ENCODE measurements at places on chromosomes 1 and 21. TPM values are rescaled to one million over a fixed set of nuclear protein-coding genes. Genes with fewer than 3 reads are reported as not detected.

Gene MYCL
- 6.0 TPM for total RNA-seq

DNA sequence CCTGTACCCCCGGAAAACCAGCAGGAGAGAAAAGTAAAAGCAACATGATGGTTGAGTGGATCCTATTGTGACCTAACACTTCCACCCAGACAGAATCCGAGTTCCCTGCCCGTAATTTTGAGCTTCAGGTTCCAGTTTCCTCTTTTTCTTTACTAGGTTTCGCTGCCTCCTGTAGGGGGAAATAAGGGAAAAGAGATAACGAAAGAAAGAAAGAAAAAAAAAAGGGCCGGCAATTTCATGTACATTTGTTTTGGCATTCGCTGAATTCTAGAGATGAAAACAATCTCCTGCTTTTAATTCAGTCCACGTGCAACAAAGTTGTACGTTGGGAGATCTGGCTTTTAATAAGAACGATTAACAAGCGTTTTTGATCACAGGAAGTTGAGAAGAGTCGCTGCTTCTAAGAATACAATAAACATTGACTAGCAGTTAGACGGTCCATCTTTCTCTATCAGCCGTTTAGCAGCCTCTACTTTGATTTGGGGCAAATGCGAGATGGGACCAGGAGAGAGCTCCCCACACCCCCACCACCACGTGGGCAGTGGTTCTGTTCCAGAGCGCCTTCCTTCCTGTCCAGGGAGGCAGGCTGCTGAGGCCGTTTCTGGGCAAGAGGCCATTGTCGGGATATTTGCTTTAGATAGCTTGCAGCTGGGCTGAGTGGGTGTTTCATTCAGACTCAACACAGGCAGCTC, 155.9 kb upstream of the RUNX1 start:
- DNase-seq = peak; percentile 98
- peak overlapping the region; percentile 57 for H3K27ac ChIP-seq
- no peaks in the 10 kb centered on the region for H3K36me3 ChIP-seq
- H3K27me3 ChIP-seq = no peaks in the 10 kb centered on the region
- no peak overlapping the region for H3K4me3 ChIP-seq
- peaks cover 46% of the 10 kb centered on the region for H3K4me1 ChIP-seq

DNA sequence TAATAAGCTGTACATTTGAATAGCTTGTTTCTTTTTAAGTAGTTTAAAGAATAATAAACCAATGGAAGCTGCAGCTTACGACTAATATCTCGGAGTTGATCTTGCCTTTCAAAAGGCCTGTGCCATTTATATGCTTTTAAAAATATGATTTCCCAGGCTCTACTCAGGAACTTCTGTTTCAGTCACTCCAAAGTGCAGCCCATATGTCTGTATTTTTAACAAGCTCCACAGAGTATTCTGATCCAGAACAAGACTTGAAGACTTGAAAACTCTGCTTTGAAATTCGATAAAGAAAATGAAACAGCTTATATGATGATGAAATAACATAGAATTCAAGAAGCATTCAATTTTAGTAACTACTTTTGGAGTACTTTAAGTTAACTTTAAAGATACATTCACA, 79.1 kb upstream of the PLPPR4 start:
- no peaks in the 10 kb centered on the region for H3K27me3 ChIP-seq
- no peak for DNase-seq
- no peak overlapping the region for H3K4me3 ChIP-seq
- H3K36me3 ChIP-seq = no peaks in the 10 kb centered on the region

GRCh38 chr1:6358757-6359201, 34.8 kb downstream of the ACOT7 start:
- peaks cover 4% of the 10 kb centered on the region for H3K4me1 ChIP-seq
- H3K36me3 ChIP-seq = no peaks in the 10 kb centered on the region
- H3K27me3 ChIP-seq = no peaks in the 10 kb centered on the region
- H3K27ac ChIP-seq = peak overlapping the region; percentile 84
- no peak overlapping the region for H3K4me3 ChIP-seq

DNA sequence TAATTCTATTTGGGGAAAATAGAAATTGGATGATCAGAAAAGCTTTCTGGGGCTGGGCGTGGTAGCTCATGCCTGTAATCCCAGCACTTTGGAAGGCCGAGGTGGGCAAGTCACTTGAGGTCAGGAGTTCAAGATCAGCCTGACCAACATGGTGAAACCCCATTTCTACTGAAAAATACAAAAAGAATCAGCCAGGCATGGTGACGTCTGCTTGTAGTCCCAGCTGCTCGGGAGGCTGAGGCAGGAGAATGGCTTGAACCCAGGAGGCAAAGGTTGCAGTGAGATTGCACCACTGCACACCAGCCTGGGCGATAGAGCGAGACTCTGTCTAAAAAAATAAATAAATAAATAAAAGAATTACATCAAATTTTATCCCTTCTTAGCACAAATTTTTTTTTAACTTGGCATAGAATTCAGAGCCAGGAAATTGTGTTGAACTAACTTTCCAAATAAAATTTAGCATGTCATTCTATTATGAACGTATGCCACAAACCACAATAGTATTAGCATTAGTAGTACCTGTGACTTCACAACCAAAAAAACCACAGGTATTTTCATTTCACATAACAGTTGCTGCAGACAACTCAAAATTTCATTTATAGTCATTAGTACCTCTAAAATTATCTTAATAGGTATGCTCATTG, 4.5 kb upstream of the ANKRD13C start:
- H3K27me3 ChIP-seq = no peaks in the 10 kb centered on the region
- DNase-seq = no peak
- H3K27ac ChIP-seq = no peak overlapping the region
- peaks cover 3% of the 10 kb centered on the region for H3K4me1 ChIP-seq

- H3K27ac ChIP-seq = no peak overlapping the region
- DNase-seq = no peak
- no peaks in the 10 kb centered on the region for H3K36me3 ChIP-seq
- H3K4me3 ChIP-seq = no peak overlapping the region
These were observed 5.9 kb downstream of the CHRM3 start for GRCh38 chr1:239392271-239392670.

Gene TAS1R3
- total RNA-seq = 0.67 TPM

GRCh38 chr1:53126495-53126894, 15.9 kb downstream of the SLC1A7 start:
- no peak overlapping the region for H3K27ac ChIP-seq
- H3K27me3 ChIP-seq = no peaks in the 10 kb centered on the region
- no peaks in the 10 kb centered on the region for H3K36me3 ChIP-seq
- no peak overlapping the region for H3K4me3 ChIP-seq

Gene RSPH1
- 46.9 TPM for total RNA-seq

GRCh38 chr1:35390600-35391494, 122.3 kb downstream of the ZMYM4 start:
- no peak overlapping the region for H3K27ac ChIP-seq
- peaks cover 22% of the 10 kb centered on the region for H3K36me3 ChIP-seq
- DNase-seq = no peak
- H3K27me3 ChIP-seq = no peaks in the 10 kb centered on the region

GRCh38 chr1:115809847-115810246, 31.1 kb downstream of the NHLH2 start:
- DNase-seq = no peak
- no peaks in the 10 kb centered on the region for H3K4me1 ChIP-seq
- H3K27me3 ChIP-seq = no peaks in the 10 kb centered on the region
- no peaks in the 10 kb centered on the region for H3K36me3 ChIP-seq

- DNase-seq = no peak
- H3K4me1 ChIP-seq = no peaks in the 10 kb centered on the region
- H3K4me3 ChIP-seq = no peak overlapping the region
- H3K27me3 ChIP-seq = peaks cover 3% of the 10 kb centered on the region
- no peak overlapping the region for H3K27ac ChIP-seq
These were observed 21.3 kb upstream of the GNPAT start for GRCh38 chr1:231219422-231220401.

DNA sequence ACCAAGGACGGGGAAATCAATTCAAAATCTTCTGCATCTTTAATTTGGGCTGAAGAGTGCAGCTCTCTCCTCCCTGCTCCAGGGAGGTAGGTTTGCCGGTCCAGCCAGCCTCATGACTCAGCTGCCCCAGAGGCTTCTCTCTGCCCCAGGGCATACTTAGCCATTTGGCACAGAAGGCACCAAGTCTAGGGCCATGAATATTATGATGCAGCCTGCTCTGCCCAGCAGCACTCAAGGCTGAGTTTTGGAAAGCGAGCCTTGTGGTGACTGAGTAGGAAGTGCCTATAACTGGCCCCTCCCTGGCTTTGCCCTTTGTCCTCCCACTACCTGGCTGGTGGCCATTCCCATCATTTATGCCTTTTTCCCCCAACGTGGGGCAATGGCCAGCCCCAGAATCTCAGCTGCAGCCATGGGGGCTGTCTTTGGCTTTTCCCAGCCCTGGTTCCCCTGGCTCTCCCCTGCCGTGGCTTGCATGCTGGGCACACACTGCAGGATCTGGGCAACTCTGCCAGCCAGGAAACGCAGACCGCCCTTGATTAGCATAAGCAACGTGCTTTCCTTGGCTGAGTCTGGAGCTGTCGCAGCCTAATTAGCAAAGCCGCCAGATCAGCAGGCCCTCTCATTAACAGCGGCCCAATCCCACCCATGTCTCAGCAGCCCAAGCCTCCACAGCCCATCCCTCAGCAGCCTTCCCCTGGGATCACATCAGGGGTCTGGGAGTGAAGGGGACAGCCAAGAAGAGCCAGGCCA, 258.6 kb upstream of the TMEM51 start:
- no peak overlapping the region for H3K27ac ChIP-seq
- H3K27me3 ChIP-seq = no peaks in the 10 kb centered on the region
- H3K4me1 ChIP-seq = no peaks in the 10 kb centered on the region
- H3K4me3 ChIP-seq = no peak overlapping the region

- peak; percentile 37 for DNase-seq
- H3K4me3 ChIP-seq = no peak overlapping the region
- peak overlapping the region; percentile 74 for H3K27ac ChIP-seq
- H3K36me3 ChIP-seq = peaks cover 9% of the 10 kb centered on the region
- H3K27me3 ChIP-seq = no peaks in the 10 kb centered on the region
- H3K4me1 ChIP-seq = peaks cover 67% of the 10 kb centered on the region
These were observed 38.6 kb downstream of the GPR3 start for GRCh38 chr1:27430903-27431600.

Gene TINAGL1
- total RNA-seq = 89.4 TPM

Gene URB1
- total RNA-seq = 16.2 TPM

Gene KANK4
- 11.4 TPM for total RNA-seq

- no peak overlapping the region for H3K4me3 ChIP-seq
- no peak for DNase-seq
- H3K36me3 ChIP-seq = no peaks in the 10 kb centered on the region
- no peaks in the 10 kb centered on the region for H3K27me3 ChIP-seq
- H3K27ac ChIP-seq = no peak overlapping the region
- H3K4me1 ChIP-seq = no peaks in the 10 kb centered on the region
These were observed 535.4 kb downstream of the KIF26B start for GRCh38 chr1:245690156-245690690.

Gene IL22RA1
- 1.0 TPM for total RNA-seq

- peaks cover 6% of the 10 kb centered on the region for H3K4me1 ChIP-seq
- no peak overlapping the region for H3K27ac ChIP-seq
- no peak for DNase-seq
- no peak overlapping the region for H3K4me3 ChIP-seq
These were observed 122.1 kb downstream of the NGF start for GRCh38 chr1:115215703-115216521.

Gene MIS18A
- 8.5 TPM for total RNA-seq

GRCh38 chr1:198238121-198238520, 81.3 kb downstream of the NEK7 start:
- no peaks in the 10 kb centered on the region for H3K27me3 ChIP-seq
- DNase-seq = no peak

DNA sequence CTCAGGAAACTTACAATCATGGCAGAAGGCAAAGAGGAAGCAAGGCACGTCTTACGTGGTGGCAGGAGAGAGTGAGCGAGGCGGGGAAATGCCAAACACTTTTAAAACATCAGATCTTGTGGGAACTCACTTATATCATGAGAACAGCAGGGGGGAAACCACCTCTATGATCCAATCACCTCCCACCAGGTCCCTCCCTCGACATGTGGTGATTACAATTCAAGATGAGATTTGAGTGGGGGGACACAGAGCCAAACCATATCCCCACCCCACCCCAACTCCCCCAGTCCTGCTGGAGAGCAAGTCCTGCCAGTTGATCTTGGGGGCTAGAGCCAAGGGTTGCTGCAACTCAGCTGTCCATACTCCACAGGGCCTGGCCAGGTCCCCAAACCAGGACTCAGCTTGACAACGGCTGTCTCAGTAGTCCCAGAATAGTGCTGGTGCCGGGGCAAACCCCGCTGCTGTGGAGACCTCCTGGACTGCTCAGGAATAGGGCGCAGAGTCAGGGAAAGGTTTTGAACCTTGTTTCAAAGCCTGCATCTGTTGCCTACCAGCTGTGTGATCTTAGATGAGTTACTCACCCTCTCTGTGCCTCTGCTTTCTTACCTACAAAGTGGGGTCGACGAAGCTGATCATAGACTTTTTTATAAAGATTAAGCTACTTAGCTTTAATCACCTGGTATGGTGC, 79.5 kb downstream of the STUM start:
- no peaks in the 10 kb centered on the region for H3K27me3 ChIP-seq
- no peak overlapping the region for H3K4me3 ChIP-seq
- H3K4me1 ChIP-seq = no peaks in the 10 kb centered on the region
- no peaks in the 10 kb centered on the region for H3K36me3 ChIP-seq
- DNase-seq = no peak

GRCh38 chr1:11802616-11802972, 3.2 kb downstream of the MTHFR start:
- H3K4me3 ChIP-seq = peak overlapping the region; percentile 53
- DNase-seq = peak; percentile 46
- H3K27me3 ChIP-seq = no peaks in the 10 kb centered on the region
- peaks cover 11% of the 10 kb centered on the region for H3K4me1 ChIP-seq
- H3K27ac ChIP-seq = peak overlapping the region; percentile 85

Gene GPR3
- 0.51 TPM for total RNA-seq

Gene MIXL1
- not detected for total RNA-seq

DNA sequence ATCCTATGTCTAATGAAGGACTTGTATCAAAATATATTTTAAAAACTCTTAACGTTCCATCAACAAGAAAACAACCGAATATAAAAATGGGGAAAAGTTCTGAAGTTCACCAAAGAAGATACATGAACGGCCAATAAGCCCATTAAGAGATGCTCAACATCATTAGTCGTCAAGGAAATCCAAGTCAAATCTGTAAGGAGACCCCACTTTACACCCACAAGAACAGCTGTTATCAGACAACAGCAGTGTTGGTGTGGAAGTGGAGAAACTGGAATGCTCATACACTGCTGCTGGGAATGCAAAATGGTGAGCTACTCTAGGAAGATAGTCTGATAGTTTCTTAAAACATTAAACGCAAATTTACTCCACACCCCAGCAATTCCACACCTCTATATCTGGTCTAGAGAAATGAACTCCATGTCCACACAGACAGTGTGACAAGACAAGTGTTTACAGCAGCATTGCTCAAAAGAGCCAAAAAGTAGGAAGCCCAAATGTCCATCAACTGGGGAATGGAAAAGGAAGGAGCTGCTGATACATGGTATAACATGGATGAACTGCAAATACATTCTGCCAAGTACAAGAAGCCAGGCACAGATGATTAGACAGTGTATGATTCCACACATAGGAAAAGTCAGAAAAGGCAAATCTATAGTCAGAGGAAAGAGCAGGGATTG, 18.5 kb downstream of the UBE2G2 start:
- no peak overlapping the region for H3K27ac ChIP-seq
- no peak for DNase-seq

GRCh38 chr21:15498455-15498854, 231.3 kb upstream of the USP25 start:
- no peak for DNase-seq
- H3K4me1 ChIP-seq = no peaks in the 10 kb centered on the region
- H3K27ac ChIP-seq = no peak overlapping the region

All from lung (tissue), 17 donors.